ENCODE measurements at places on chromosomes 16 and 17. TPM values are rescaled to one million over a fixed set of nuclear protein-coding genes. Genes with fewer than 3 reads are reported as not detected.

The PLLP gene
- 2.0 TPM for polyA plus RNA-seq

The SGCA gene
- polyA plus RNA-seq: 1.0 TPM

GRCh38 chr16:50944033-50944432 is 202.1 kb downstream of the CYLD start:
- no peak for DNase-seq

DNA sequence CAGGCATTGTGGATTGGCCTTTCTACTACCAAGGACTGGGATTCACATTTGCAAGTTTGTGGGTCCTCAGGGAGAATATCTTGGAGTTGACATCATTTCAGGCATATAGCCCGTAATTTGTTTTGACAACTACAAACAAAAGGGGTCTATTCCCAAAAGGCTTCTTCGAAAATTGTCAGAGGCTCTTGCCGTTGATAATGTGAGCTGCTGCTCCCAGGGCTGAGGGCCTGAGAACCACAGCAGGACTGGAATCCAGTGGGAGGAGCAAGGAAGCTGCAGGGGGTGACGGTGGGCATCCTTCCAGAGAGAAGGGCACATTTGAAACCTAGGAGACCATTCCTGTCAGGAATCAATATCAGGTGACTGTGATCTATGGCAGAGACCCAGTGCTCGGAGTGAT is 761.6 kb upstream of the RBFOX1 start:
- no peak for DNase-seq
